NCI-H1436 (cell line): ENCODE measurements at places on chromosomes 6 and 20.

DNA sequence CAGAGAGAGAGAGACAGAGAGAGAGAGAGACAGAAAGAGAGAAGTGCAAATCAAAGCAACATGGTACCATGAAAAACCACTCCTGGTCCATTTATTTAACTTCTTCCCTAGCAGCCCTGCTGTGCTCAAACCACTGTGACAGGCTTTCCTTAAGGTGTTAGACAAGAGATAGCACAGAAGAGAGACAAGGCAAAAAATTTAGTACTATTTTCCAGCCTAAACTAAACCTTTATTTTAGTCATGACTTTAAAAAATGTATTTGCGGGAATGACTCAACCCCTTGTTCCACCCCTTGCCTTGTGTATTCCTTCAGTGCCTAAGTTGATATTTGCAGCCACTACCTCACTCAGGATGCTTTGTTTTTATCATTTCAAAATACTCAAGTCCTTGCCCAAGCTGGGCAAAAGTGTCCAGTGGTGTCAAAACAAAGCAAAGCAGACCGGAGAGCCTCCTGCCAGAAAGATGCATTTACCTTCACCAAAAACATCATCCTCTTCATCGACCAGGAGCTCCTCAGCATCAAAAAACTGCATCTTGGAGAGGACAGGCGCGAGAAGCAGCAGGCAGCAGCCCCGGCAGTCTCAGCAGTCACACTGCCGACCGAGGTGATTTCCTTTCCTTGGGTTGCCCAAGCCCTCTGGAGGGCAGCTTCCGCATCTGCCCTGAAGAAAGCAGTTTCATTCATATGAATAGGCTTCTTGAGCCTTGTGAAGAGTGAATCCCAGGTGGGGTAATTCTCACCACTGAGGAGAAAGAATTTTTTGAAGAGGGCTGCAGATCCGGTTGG, at the start of gene RIPOR2:
Gene RIPOR2 (minus strand): TSS at position 595 of the 787 bp plus-strand sequence. CDS start 62 bp downstream, at position 533.
- no peak for DNase-seq

GRCh38 chr6:75344455-75344854, 59.9 kb upstream of the TMEM30A start:
- no peak for DNase-seq

- DNase-seq: no peak
These were observed 84.7 kb downstream of the ADGRB3 start for GRCh38 chr6:68719761-68720160.

DNA sequence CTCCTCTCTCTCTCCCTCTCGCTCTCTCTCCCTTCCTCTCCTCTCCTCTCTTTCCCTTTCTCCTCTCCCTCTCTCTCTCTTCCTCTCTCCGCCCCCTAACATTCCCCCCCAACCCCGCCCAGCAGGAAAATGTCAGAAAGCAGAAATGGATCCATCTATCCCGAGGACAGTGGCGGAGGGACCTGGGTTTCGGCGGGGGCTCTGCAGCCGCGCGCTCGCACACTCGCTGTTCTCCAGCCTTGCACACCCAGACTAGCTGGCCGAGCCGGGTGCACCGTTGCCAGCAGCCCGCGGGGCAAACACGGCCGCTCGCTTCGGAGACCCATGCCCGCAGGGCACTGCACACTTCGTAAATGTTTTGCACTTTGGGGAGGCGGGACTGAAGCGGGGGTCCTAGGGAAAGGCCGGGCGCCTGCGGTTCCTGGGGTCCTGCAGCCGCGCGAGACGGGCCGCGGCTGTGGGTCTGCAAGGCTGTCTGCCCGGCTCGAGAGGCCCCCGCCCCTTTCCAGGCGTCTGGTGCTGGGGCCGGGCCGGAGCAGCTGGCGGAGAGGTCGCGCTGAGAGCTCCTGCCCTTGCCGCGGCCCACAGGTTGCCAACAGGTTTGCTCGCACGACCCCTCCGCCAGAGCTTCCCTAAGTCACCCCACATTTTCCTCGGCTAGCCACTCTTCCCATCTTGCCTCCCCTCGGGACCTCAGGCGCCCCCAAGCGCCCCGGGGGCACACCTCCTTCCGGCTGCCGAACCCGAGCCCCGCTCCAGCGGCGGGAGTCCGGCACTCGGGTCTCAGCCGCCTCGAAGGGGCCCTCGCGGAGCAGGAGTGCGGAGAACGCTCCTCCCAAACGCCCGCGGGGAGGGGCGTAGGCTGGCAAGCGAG, 818 bp upstream of the MDGA1 start:
- no peak for DNase-seq

DNA sequence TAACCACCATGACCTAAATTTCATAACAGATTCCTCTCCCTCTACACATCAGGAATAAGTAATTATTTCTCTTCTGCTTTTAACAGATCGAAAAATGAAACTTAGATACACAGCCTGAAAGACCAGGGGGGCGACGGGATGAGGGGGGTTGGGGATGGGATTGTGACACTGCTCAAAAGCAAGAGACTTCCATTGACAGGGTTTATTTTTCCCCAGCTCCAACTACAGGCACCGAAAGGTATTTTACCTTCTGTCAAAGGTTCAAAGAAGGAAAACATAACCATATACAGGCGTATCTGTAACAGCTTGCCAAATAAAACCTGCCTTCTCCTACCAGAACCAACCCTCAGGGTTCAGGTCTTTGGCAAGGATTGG, 1.3 kb downstream of the EPHA7 start:
- DNase-seq: no peak

DNA sequence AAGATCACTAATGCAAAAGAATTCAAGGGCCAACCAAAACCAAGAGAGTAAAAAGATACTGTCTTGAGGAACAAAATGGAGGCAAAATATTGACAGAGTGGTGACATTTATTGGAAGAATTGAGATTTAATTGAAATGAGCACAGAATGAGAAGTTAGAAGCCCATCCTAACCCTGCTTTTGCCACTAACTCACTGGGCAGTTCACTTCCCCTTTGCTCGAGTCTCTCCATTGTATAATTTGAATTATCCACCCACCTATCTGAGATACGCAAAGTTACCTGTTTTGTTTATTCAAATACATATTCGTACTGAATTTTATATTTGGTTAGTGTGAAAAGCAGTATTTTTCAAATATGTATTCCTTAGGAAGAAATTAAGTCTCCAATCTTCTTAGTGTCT, 204.5 kb upstream of the PRDM1 start:
- no peak for DNase-seq

DNA sequence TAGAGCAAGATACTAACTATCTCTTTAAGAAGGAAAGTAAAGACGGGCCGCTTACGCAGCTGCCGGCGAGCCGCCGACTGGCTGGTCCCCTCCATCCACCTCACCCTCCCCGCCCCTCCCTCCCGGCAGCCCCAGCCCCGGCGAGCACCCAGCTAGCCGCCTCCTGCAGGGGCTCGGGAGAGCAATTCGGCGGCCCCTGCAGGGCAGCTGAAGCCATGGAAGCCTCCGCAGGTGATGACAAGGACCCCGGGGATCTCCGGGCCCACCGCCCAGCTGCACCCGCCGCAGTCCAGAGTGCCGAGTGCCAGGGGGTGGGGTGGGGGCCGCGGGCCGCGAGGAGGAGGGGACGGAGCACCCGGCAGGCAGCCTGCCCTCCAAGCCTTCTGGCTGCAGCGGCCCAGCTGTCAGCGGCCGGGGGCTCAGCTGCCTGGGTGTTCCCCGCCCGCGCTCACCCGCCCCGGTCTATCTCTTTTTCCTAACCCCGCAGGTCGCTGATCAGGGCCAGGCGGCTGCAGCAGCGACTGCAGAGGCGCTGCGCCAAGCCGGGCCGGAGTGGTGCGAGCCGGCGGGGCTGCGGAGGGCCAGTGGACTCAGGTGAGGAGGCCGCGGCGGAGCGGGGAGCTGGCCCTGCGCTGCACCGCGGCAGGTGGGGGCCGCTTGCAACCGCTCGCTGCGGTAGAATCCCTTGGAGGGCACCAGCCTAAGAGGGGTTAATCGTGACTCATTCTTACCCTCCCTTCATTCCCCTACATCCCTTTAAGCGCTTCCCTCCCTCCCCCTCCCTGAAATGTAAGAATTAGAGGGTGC, at the start of gene SNPH:
Gene SNPH (plus strand): TSS at position 128 of the 807 bp plus-strand sequence. CDS start 29,946 bp downstream, outside the sequence.
- peak; percentile 36 for DNase-seq

DNA sequence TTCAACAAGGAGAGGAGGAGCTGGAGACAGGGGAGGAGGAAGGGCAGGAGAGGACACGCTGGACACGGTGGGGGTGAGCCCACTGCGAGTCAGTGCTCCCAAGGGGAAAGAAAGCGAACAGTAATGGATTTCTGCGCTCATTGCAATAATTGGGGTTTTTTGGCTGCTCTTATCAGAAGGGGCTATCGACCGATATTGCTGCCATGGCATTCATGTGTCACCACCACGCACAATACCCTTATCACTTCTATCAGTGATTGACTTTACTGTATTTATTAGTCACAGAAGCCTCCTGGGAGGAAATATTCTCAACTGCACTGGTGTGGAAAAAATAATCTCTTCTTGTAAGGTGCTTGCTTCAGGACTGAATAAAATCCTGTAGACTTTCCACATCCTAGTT, 55.8 kb downstream of the CEP43 start:
- DNase-seq: no peak

DNA sequence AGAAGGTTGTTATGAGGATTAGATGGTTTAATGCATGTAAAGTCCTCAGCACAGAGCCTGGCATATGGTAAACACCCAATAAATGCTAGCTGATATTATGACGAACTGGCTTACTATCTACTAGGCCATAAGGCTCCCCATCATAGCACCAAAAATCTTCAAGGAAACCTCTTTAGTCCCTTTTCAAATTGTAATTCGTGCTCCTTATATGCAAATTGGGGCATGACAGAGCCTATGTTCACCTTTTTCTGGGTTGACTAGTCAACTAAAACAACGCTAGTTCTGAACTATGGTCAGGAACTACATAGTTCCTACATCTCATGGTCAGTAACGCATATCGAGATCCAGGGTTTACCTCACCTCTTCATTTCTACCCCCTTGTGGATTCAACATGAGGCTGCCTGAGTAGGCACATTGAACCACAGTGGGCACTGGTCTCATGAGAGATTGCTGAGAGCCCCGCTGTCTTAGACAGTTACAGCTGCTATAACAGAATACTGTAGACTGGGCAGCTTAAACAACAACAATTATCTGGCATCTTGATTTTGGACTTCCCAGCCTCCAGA, 97.2 kb upstream of the TNFAIP3 start:
- DNase-seq: no peak

GRCh38 chr6:6131492-6132109, 124.9 kb upstream of the NRN1 start:
- DNase-seq: peak; percentile 4
